Activated CD4-positive, alpha-beta T cell treated with anti-CD3 and anti-CD28 coated beads, Interleukin-2, Interleukin-6, amounts not matched to agents 100 ng/mL and 50 ng/mL, durations not matched to agents 16 hours and 8 hours (primary cell): ENCODE measurements at places on chromosomes 16 and 17.

- DNase-seq, result no peak
Observed at GRCh38 chr16:64469351-64469750, 652.5 kb downstream of the CDH11 start.

DNA sequence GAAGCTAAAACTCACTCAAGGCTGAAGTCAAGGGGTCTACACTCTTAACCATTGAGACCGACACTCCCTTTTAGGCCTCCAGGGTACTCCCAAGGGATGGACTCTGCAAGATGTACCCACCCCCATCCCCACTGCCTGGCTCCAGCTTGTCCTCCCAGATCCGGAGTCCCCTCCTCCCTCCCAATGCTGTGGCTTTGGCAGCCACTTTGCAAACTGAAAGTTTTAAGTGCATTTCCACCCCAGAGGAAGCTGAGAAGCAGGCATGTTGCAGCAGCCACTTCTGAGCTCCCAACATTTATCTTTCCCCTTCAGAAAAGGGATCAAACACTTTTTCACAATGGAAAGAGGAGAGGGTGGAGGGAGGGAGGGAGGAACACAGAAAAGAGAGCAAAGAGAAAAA is 115.2 kb downstream of the COPRS start:
- no peak for DNase-seq

DNA sequence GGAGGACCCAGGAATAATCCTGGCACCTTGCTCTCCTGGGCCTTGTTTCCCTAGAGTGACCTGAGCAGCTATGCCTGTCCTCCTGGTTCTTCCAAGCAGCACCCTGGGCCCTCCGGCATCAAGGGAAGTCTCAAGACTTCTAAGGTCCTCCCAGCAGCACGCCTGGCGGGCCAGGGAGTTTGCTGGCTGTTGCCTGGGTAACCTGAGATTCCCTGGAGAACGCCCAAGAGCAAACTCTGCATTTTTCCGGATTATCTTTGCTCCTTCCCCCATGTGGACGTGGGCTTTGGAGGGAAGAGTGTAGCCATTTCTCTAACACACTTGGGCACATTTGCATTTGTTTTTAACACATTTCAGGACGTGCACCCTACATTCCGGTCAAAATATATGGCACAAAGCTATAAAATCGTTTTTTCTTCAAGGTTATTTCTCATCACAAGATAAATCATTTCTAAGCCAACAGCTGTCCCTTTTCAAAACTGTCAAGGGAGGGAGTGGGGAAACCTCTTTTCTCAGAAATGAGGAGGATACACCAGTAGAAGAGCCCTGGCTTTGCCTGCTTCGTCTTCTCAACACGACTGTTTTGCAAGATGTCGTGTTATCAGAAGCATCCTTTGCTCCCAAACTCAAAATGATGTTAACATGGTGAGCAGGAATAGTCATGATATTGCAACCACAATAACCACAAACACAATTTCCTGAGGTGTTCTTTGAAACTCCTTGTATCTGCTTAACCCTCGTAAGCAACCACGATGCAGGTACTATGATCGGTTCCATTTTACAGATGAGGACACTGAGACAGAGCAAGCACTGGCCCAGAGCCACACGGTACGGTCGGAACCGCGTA is 116.5 kb downstream of the ADCY9 start:
- peak; percentile 20 for DNase-seq

- no peak for DNase-seq
Observed at GRCh38 chr17:16466407-16466806, 25.6 kb downstream of the LRRC75A start.

DNA sequence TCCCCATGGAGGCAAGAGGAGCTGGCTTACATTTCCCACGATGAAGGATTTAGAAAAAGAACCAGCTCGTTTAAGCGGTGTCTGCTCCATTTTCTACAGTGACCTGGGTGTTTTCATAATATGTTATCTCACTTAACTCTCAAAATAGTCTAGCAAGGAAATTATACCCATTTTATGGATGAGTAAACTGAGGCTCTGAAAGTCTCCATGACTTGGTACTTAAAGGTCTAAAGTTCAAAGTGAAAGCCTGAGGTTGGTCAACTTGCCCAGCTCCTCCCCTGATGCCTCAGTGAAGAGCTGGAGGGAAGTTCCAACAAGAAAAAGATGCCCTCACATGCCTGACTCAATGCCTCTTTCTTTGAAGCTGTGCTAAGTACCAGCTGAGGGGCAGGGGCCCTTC is 232.0 kb downstream of the CBLN1 start:
- DNase-seq, result no peak

DNA sequence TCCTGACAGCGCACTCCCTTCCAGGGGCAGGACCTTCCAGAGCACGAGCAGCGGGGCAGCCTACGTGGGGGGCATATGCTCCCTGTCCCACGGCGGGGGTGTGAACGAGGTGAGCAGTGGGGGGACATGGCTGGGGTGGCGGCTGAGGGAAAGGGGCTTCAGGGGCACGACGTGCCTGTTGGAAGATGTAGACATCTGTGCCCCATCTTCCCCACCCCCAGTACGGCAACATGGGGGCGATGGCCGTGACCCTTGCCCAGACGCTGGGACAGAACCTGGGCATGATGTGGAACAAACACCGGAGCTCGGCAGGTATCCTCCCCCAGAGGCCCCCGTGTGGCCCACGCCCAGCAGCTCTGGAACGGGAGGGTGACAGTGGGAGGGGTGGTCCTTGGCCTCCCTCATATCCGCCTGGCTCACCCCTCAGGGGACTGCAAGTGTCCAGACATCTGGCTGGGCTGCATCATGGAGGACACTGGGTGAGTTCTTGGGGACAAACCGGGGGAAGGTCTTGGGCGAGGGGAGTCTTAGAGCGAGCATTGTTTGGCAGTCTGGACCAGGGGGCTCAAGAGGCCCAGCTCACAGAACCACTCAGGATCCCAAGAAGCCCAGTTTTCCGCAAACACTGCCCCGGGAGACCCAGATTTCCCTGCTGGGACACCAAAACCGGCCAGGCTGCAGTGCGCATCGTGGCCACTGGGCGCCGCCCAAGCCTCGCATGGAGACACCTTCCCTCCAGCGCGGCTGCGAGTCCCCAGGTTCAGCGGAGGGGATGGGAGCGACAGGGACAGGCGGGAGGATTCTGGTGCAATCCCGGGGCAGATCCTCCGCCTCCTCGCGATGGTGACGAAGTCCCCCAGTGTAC is 15.7 kb downstream of the ADAM11 start:
- DNase-seq, result peak; percentile 93

- no peak for DNase-seq
Observed at GRCh38 chr17:80272366-80272765, 11.7 kb downstream of the RNF213 start.

GRCh38 chr17:49193513-49194296 is 16.7 kb downstream of the GNGT2 start:
- DNase-seq, result peak; percentile 51

DNA sequence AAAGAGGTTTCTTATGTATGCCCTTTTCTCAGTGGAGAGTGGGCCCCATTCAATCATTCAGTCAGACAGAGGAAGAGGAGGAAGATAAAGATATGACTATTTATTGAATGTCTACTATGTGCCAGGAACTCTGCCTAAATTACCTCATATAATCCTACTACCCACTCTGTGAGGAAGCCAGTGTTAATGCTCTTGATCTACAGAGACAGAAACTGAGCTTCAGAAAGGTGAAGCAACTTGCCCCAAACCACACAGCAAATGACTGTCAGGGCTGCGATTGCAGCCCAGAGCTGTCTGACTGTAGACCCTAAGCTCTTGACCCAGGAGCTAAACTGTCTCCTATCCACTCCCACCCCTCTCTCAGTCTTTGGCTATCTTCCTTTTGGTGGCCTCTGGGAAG is 8.4 kb downstream of the SRCIN1 start:
- DNase-seq, result peak; percentile 21

DNA sequence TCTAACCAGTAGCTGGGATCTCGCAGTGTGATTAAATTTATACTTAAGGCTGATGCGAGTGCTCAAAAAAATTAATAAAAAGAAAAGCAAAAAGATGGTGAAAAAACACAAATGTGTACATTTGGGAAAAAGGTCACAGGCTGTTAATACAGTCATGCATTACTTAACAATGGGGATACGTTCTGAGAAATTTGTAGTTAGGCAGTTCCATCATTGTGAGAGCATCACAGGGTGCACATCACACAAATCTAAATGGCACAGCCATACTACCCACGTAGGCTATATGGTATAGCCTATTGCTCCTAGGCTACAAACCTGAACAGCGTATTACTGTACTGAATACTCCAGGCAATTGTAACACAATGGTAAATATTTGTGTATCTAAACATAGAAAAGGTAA is 142.4 kb upstream of the MYOCD start:
- DNase-seq, result no peak
